ENCODE measurements at places on chromosomes 16 and 17. TPM values are rescaled to one million over a fixed set of nuclear protein-coding genes. Genes with fewer than 3 reads are reported as not detected.

The NKD1 gene
- total RNA-seq, result 0.57 TPM

The MYH2 gene
- total RNA-seq, result 1.9 TPM

The NACA2 gene
- not detected for total RNA-seq

The GP1BA gene
- not detected for total RNA-seq

The CSF3 gene
- not detected for total RNA-seq

The NPIPA8 gene
- total RNA-seq, result 2.8 TPM

The SOX15 gene
- 1.3 TPM for total RNA-seq

The PIK3R5 gene
- total RNA-seq, result 0.09 TPM

The LPO gene
- total RNA-seq, result not detected

The GCGR gene
- not detected for total RNA-seq

The STX8 gene
- total RNA-seq, result 56.4 TPM

The SNX20 gene
- not detected for total RNA-seq

The PRSS22 gene
- total RNA-seq, result not detected

The DUSP3 gene
- 20.4 TPM for total RNA-seq

The SDR42E1 gene
- not detected for total RNA-seq

The LPCAT2 gene
- total RNA-seq, result 8.2 TPM

The EPN3 gene
- not detected for total RNA-seq

The OR1E2 gene
- not detected for total RNA-seq

The ANKS4B gene
- total RNA-seq, result not detected

The MT1E gene
- total RNA-seq, result 50.6 TPM

The TMEM238L gene
- not detected for total RNA-seq

The TBX4 gene
- not detected for total RNA-seq

The KRT23 gene
- not detected for total RNA-seq

Measured in A673 (cell line).